ENCODE measurements at places on chromosomes 16 and 17. TPM values are rescaled to one million over a fixed set of nuclear protein-coding genes. Genes with fewer than 3 reads are reported as not detected.

Gene CACNG4
- 6.9 TPM for total RNA-seq

Gene ALOXE3
- total RNA-seq, result 0.12 TPM

Gene ITGAX
- total RNA-seq, result not detected

Gene GDPD1
- total RNA-seq, result 1.9 TPM

Gene FSCN2
- total RNA-seq, result 4.1 TPM

Gene CXCL16
- total RNA-seq, result 8.0 TPM

Gene RNF43
- total RNA-seq, result 0.15 TPM

All from chondrocyte (in vitro differentiated cells).